ENCODE measurements at places on chromosomes 3 and 15.

DNA sequence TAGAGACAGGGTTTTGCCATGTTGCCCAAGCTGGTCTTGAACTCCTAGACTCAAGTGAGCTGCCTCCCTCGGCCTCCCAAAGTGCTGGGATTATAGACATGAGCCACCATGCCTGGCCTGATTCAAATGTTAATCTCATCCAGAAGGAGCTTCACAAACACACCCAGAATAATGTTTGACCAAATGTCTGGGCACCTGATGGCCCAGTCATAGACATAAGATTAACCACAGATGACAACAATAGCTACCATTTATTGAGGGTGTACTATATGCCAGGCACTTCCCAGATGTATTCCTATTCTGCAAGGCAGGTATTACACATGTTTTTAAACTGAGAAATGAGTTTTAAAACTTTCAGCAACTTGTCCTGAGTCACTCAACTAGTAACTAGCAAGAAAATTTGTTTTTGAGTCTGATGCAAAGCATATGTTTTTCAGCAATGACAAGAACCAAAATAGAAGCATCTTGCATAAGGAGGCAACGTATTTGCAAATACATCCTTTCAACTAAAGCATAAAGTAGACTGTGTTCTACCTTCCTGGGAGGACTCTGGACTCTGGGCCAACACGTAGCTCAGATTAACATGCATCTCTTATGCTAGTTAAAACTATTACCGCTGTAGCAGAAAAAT is 8.1 kb upstream of the SPG21 start:
- DNase-seq: no peak

DNA sequence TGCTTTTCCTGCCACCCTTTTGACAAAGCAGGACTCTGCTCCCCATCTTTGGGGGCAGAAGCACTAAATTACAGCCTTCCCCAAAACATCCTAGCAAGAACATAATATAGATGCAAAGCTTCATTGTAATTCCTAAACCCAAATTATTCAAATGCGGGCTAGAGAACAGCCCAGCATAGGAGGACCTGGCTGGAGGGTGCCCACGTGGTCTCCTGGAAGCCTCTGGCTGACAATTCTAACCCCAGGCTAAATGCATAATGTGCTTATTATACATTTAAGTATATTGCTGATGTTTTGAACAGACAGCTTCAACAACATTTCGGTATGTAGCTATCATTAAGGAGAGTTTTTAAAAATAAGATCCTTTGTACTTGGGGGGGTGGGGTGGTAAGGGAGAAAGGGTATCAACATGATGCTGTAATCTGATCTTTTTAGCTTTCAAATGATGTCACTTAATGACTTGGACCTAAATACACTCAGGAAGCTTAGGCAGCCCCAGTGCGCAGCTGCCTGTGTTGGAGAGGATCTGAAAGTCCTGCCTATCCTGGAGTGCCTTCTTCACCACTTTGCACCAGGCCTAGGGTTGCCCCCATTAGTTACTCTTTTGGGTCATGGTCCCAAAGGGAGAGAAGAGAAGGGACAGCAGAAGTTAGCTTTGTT is 57.2 kb upstream of the USP3 start:
- no peak for DNase-seq

DNA sequence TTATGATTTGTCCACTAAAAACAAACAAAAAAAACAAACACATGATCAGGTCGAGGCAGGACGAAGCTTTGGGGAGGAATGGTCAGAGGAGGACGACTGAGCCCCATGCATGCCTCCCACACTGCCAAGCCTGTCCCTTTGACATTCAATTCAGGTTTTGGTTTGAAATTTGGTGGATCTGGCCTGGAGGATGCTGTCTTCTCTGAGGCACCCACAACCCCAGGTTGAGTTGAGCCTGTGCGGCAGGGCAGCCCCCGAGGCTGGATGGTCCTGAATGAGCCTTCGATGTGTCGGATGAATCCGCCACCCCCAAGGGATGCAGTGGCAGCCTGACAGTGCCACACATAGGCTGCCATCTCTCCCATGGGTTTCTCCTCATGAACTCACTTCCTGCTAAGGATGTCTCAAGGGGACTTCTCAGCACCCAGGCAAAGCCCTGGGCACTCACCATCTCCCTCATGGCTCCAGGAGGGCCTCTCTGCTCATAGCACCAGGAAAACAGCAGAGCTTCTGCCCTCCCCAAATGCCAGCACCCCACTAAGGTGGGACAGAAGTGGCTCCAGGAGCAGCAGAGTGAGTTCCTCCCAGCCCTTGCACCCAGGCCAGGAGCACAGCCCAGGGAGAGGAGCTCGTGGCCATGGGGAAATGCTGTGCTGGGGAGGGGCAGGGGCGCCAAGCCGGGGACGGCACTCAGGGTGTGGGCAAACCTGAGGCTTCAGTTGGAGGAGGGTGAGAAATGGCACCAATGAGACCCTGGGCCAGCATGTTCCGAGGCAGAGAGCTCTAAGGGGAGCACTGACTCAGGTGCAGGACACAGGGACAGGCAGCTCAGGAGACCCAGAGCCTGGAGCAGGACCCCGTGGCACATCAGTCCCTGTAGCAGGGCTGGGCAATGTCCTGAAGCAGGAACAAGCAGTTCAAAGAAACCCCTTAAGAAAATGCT is 18.5 kb downstream of the PRR23E start:
- no peak for DNase-seq

- DNase-seq: no peak
Observed at GRCh38 chr3:125200731-125201139, 11.8 kb downstream of the SLC12A8 start.

GRCh38 chr15:69474291-69474690 is 21.7 kb downstream of the RPLP1 start:
- no peak for DNase-seq

GRCh38 chr3:124014366-124014942 is 22.5 kb upstream of the ROPN1 start:
- DNase-seq: no peak

- DNase-seq: no peak
Observed at GRCh38 chr3:78863306-78864203, 904.2 kb downstream of the ROBO1 start.

GRCh38 chr3:119125742-119126504 is 20.0 kb upstream of the TEX55 start:
- no peak for DNase-seq

DNA sequence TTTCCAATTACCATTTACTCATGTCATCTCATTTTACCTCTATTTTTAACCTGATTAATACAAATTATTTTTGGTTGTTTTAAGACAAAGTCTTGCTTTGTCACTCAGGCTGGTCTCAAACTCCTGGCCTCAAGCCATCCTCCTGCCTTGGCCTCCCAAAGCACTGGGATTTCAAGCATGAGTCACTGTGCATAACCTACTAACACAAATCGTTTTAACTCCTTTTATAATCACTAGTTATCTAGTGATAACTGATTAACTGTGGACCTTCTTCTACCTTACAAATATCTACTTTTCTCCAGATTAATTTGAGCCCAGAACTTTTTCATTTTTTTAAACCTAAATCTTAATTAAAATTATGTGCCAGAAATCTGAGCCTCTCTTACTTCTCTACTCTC is 4.6 kb downstream of the ATP13A3 start:
- DNase-seq: no peak

DNA sequence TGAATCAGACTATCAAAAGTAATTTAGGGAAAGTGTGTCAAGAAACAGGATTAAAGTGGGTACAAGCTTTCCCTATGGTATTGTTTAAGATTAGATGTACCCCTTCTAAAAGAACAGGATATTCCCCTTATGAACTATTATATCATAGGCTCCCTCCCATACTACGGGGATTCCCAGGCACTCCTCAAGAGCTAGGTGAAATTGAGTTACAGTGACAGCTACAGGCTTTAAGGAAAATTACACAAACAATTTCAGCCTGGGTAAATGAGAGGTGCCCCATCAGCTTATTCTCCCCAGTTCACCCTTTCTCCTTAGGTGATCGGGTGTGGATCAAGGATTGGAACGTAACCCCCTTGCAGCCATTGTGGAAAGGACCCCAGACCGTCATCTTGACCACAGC is 240.8 kb upstream of the CNTN6 start:
- no peak for DNase-seq

DNA sequence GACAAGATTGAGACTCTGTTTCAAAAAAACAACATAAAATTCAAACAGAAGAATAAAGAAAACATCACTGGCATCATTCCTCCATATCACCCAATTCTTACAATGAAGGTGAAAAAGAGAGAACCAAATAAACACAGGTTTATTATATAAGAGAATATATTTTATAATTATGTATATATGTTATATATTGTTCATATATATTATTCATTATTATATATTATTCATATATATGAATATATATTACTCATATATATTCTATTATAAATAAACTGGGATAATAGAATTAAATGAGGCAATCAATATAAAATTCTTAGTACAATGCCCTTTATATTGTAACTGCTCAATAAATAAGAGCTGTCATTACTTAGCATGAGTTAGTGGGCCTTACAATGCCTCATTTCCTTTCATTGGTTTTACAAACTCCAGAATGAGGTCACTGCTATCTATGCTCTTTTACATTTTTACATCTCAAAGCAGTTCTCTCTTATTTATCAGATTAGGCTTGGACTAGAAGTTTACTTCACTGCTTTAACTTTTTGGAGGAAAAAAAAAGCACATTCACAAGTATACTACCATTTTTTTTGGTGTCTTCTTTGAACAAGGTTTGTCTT is 135.5 kb upstream of the TTC14 start:
- no peak for DNase-seq

- no peak for DNase-seq
Observed at GRCh38 chr3:100110162-100110561, 4.1 kb downstream of the FILIP1L start.

GRCh38 chr15:72063186-72063585 is 54.8 kb downstream of the MYO9A start:
- DNase-seq: no peak

DNA sequence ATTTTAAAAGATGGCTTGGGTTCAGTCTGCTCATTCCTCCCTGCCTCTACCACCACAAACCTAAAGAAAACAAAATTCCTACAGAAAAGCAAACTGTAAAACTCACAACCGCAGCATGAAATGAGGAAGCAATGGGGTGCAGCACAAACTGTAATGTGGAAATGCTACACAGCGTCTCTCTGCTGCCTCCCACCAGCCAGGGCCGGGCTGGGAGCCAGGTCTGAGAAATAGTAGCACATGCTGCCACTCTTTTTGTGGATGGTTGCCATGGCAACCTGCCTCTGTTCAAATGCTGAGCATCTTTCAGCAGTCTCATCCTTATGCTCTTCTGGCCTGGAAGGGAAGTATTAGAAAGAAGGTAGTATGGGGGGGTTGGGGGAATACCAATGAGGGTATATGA is 55.4 kb downstream of the EOMES start:
- DNase-seq: peak; percentile 83
